ENCODE measurements at places on chromosomes 5 and 9. TPM values are rescaled to one million over a fixed set of nuclear protein-coding genes. Genes with fewer than 3 reads are reported as not detected.
A peak's percentile ranks its signal among the peaks of the same experiment; 100 is the strongest.

GRCh38 chr9:35688558-35689541 lies 875 bp downstream of the TPM2 start:
- no peaks in the 10 kb centered on the region for H3K27me3 ChIP-seq
- no peak overlapping the region for H3K4me3 ChIP-seq
- H3K4me1 ChIP-seq, result peaks cover 6% of the 10 kb centered on the region
- H3K36me3 ChIP-seq, result peaks cover 6% of the 10 kb centered on the region
- DNase-seq, result no peak

- H3K4me1 ChIP-seq, result peaks cover 52% of the 10 kb centered on the region
- no peaks in the 10 kb centered on the region for H3K36me3 ChIP-seq
- H3K4me3 ChIP-seq, result no peak overlapping the region
- no peak overlapping the region for H3K27ac ChIP-seq
- DNase-seq, result no peak
These were observed 112.0 kb downstream of the TMEM174 start for GRCh38 chr5:73284985-73285384.

DNA sequence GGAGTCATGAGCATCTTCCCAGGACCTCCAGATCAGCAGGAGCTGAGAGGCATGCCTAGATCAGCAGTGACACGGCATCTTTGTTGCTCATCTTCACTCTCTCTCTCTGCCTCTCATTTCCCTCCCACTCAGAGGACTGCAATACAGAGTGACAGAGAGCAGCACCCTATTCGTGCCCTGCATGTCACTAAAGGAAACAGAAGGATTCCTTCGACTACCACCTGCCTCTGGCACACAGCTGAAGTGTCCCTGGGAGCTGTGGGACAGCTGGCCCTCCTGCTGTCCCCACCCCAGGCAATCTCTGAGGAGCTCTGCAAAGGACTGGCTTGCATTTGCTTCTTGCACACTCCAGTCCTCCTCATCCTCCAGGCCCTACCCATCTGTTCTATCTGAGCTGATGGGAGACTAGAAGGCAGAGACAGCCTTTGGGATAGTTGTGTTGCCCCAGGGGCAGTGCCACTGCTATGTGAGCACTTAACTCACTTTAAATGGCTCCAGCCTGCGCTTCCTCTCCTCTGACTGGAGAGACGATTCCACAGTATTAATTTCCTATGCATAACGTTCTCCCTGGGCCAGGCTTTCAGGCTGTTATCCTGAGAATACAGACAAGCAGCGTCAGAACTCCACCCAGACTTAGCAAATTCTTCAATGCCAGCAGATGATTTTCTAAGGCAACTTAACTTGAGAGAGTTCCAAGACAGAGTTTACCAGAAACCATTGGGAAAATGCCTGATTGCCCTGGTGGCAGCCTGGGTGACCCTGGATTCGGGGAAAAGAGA lies 167.6 kb upstream of the MAP1B start:
- no peak for DNase-seq
- no peaks in the 10 kb centered on the region for H3K4me1 ChIP-seq
- H3K27ac ChIP-seq, result no peak overlapping the region
- H3K36me3 ChIP-seq, result no peaks in the 10 kb centered on the region
- H3K27me3 ChIP-seq, result no peaks in the 10 kb centered on the region
- no peak overlapping the region for H3K4me3 ChIP-seq

GNA14 gene
- 26.3 TPM for total RNA-seq

GRCh38 chr9:74577956-74578355 lies 80.8 kb downstream of the RORB start:
- no peaks in the 10 kb centered on the region for H3K27me3 ChIP-seq
- no peaks in the 10 kb centered on the region for H3K36me3 ChIP-seq
- no peak for DNase-seq
- no peaks in the 10 kb centered on the region for H3K4me1 ChIP-seq
- no peak overlapping the region for H3K27ac ChIP-seq

- DNase-seq, result no peak
- H3K27ac ChIP-seq, result no peak overlapping the region
- H3K36me3 ChIP-seq, result peaks cover 2% of the 10 kb centered on the region
- no peak overlapping the region for H3K4me3 ChIP-seq
- no peaks in the 10 kb centered on the region for H3K4me1 ChIP-seq
These were observed 137.4 kb downstream of the MED27 start for GRCh38 chr9:131942146-131942720.

GRCh38 chr5:152593388-152593787 lies 188.3 kb upstream of the NMUR2 start:
- H3K4me3 ChIP-seq, result no peak overlapping the region
- no peaks in the 10 kb centered on the region for H3K4me1 ChIP-seq
- H3K36me3 ChIP-seq, result no peaks in the 10 kb centered on the region
- H3K27ac ChIP-seq, result no peak overlapping the region

DNA sequence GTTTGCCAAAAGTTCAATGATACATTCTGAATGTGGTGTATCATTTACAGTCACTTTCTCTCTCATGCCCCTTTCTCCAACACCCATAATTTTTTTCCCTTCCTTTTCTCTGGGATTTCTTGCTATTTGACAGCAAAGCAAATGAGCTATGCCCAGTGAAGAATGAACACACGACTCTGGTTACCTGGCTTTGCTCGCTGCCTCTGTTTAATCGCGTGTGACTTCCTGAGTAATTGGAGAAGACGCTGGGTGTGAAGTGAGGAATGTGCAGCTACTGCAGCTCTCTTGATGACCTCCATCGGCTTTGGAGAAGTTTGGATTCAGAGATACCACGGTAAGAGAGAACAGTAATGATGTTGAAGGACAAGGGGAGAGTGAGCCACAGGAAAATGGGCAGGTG lies 651.8 kb downstream of the KIF4B start:
- no peaks in the 10 kb centered on the region for H3K36me3 ChIP-seq
- H3K27ac ChIP-seq, result no peak overlapping the region
- no peaks in the 10 kb centered on the region for H3K4me1 ChIP-seq
- no peaks in the 10 kb centered on the region for H3K27me3 ChIP-seq
- H3K4me3 ChIP-seq, result no peak overlapping the region

NUDT12 gene
- total RNA-seq, result 30.9 TPM

PCDHA8 gene
- total RNA-seq, result 0.27 TPM

GRCh38 chr9:89701221-89701798 lies 96.5 kb downstream of the GADD45G start:
- DNase-seq, result no peak
- H3K4me3 ChIP-seq, result no peak overlapping the region

DNA sequence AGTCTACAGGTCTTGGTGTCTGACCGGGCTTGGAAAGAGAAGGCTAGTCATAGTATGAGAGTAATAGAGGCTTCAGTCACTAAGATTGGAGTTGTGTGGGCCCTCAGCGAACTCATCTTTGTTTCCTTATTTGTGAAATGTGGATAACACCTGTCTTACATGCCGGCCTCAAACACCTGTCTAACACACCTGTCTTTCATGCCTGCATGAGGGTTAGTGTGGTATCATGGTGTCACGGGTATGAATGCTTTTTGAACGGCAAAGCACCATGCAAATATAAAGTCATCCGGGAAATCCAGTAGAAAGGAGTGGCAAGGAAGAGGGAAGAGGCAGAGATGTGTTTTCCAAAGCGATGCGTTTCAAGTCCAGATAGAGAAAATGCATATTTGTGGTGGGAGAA lies 25.5 kb downstream of the GRAMD2B start:
- H3K27ac ChIP-seq, result peak overlapping the region; percentile 95
- no peak for DNase-seq

SLCO6A1 gene
- total RNA-seq, result not detected

PDZD2 gene
- total RNA-seq, result 4.4 TPM

GRCh38 chr9:122164286-122164685 lies 4.6 kb downstream of the MORN5 start:
- no peaks in the 10 kb centered on the region for H3K27me3 ChIP-seq
- H3K4me1 ChIP-seq, result no peaks in the 10 kb centered on the region
- H3K36me3 ChIP-seq, result no peaks in the 10 kb centered on the region
- no peak overlapping the region for H3K4me3 ChIP-seq
- H3K27ac ChIP-seq, result no peak overlapping the region
- no peak for DNase-seq

DNA sequence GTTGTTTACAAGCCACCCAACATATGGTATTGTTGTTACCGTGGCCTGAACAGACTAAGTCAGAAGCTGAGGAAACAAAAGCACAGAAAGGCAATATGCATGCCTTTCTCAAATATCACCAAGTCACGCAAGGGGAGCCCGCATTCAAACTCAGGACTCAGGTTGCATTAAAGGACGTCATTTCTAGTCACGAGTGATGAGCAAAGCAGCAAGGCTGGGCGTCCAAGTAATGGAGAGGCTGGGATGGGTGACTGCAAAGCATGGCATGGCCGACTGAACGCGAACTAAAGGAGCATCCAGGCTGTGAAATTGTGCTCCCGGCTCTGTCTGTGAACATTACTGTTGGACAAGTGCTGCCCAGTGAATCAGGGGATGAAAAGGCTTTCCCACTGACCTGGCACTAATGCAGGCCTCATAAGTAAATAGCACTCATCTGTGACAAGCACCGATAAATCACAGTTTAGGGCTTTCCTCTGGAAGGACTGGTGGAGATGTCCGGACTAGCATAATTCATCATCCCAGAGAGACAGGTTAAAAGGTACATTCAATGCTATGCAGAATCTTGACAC lies 202.8 kb downstream of the SPOCK1 start:
- no peak for DNase-seq
- no peak overlapping the region for H3K4me3 ChIP-seq
- no peaks in the 10 kb centered on the region for H3K36me3 ChIP-seq
- no peaks in the 10 kb centered on the region for H3K4me1 ChIP-seq
- H3K27ac ChIP-seq, result no peak overlapping the region

DNA sequence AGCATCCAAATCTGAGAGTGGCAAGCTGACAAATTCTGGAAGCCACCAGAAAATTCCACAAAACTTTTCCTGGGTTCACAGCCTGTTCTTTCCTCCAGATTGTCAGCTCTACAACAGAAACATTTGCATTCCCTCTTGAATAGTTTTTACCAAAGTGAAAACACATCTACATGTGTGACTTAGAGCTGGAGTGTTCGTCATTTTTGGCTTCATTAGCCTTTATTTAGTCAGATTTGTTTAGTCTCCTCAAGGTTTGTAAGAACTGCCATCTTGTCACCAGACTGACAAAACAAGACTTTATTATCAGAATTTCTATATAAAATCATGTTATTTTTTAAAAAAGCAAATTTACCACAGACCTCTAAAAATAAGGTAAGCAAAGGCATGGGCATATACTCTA lies 347.3 kb downstream of the TRIM36 start:
- H3K36me3 ChIP-seq, result no peaks in the 10 kb centered on the region
- no peak overlapping the region for H3K27ac ChIP-seq
- no peak for DNase-seq
- no peaks in the 10 kb centered on the region for H3K27me3 ChIP-seq

IL3 gene
- not detected for total RNA-seq

GARIN3 gene
- total RNA-seq, result not detected

DNA sequence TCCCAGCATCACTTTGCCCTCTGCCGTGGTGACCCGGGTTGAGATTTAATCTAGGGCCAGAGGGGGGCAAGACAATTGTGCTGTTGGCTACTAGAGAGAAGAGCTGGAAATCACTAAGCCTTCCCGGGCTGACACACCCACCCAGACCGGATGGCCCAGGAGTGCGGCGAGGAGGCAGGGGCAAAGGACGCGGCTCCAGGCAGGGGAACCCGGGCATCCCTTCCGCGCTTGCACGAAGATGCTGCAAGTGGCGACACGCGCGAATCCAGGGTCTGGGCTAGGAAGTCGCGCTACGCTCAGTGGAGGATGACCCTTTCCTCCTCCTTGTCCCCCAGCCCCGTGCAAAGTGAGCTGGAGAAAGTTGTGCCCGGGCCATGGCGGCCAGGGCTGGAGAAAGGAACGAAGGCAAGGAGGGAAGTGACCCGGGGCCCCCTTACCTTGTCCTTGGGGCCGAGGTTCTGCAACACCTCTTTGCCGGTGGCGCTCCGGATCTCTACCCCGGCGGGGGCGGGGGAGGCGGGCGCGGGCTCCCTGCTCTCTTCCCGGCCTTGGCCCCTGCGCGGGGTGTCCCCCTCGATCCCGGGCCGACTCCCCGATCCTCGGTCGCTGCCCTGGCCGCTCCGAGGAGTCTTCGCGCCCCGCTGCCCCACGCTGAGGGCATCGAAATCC lies 693 bp downstream of the DPYSL3 start:
- peak; percentile 6 for DNase-seq
- H3K4me3 ChIP-seq, result no peak overlapping the region
- H3K4me1 ChIP-seq, result peaks cover 4% of the 10 kb centered on the region
- peak overlapping the region; percentile 62 for H3K27ac ChIP-seq

DNA sequence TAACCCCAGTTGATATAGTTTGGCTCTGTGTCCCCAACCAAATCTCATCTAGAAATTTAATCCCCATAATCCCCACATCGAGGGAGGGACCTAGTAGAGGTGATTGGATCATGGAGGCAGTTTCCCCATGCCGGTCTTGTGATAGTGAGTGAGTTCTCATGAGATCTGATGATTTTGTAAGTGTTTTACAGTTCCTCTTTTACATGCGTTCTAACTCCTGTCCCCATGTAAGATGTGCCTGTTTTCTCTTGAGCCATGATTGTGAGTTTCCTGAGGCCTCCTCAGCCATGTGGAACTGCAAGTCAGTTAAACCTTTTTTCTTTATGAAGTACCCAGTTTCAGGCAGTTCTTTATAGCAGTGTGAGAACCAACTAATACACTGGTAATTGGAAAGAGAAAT lies 73.6 kb downstream of the CDH12 start:
- no peaks in the 10 kb centered on the region for H3K4me1 ChIP-seq
- H3K27ac ChIP-seq, result no peak overlapping the region
- no peak overlapping the region for H3K4me3 ChIP-seq
- H3K27me3 ChIP-seq, result no peaks in the 10 kb centered on the region
- H3K36me3 ChIP-seq, result no peaks in the 10 kb centered on the region
- no peak for DNase-seq

Measured in thyroid gland (tissue), 4 donors.